ENCODE measurements at places on chromosomes 12 and 14.

DNA sequence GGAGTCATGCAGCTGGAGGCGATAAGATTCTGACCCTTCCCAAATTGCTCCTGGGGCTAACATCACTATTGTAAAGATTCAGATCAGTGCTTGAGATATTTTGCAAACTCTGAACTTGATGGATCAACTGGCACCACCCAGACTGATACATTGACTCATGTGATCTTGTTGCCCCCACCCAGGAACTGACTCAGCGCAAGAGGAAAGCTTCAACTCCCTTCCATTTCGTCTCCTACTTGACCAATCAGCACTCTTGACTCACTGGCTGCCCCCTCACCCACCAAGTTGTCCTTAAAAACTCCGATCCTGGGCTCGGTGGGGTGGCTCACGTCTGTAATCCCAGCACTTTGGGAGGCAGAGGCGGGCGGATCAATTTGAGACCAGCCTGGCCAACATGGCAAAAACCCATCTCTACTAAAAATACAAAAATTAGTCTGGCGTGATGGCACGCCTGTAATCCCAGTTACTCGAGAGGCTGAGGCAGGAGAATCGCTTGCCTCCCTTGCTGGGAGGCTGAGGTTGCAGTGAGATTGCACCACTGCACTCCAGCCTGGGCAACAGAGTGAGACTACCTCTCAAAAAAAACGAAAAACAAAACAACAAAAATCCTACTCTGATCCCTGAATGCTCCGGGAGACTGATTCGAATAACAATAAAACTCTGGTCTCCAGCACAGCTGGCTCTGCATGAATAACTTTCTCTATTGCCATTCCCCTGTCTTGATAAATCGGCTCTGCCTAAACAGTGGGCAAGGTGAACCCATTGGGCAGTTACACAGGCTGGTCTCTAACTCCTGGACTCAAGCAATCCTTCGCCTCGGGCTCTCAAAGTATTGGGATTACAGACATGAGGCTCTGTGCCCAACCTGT, 9.8 kb upstream of the ARF6 start:
- no peak for DNase-seq
- H3K36me3 ChIP-seq = no peaks in the 10 kb centered on the region
- H3K4me1 ChIP-seq = no peaks in the 10 kb centered on the region

DNA sequence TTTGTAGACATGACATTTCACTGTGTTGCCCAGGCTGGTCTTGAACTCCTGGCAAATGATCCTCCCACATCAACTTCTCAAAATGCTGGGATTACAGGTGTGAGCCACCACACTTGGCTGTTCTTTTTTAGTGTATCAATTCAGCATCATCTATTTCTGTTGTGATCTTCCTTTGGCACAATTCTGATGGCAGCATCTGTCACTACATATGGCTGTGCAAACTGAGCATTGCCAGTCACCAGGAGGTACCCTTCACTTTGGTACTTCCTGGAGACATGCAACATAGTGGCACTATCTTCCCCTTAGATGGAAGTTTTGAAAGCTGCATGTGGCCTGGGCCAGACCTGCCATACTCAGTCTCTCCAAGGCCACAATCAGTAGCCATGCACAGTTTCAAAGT, 467.1 kb upstream of the TMPO start:
- no peak overlapping the region for H3K4me3 ChIP-seq
- H3K36me3 ChIP-seq = no peaks in the 10 kb centered on the region
- H3K27ac ChIP-seq = no peak overlapping the region
- no peak for DNase-seq
- no peaks in the 10 kb centered on the region for H3K27me3 ChIP-seq
- no peaks in the 10 kb centered on the region for H3K4me1 ChIP-seq

DNA sequence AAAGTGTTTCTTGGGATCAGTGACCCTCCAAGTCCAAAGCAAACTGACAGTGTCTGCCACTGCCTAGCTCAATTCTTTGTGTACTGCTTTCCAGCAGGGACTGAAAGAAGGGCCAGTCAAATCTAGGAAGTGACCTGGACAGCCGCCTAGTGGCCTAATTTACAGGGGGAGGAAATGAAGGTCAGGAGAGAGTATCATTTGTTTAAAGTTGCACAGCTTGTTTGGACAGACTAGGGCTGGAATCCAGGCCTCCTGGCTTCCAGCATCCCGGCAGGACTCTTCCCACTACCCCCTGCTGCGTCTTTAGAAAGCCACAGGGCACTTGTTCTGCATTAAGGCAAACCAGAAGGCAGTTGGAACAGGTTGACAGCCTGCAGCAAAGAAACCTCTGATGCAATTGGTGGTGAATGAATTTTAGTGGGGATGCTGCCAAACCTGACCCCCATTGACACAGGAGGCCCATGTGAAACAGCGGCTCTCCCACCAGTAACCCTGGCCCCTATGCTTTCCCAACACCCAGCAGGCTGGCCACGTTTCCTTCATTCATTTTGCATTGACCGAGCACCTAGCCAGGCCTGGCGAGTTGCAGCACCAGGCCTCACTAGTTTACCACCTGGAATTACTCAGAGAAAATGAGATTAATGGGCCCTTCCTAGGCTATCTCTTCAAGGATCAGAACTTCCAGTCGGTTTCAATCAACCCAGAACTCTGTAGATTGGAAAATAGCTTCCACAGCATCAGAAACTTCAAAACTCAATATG, 28.2 kb downstream of the GALNT16 start:
- DNase-seq = peak; percentile 25
- H3K27ac ChIP-seq = no peak overlapping the region
- H3K36me3 ChIP-seq = no peaks in the 10 kb centered on the region
- H3K4me3 ChIP-seq = no peak overlapping the region

GRCh38 chr14:59213368-59214315, 25.2 kb downstream of the DAAM1 start:
- peaks cover 3% of the 10 kb centered on the region for H3K4me1 ChIP-seq
- no peak overlapping the region for H3K4me3 ChIP-seq
- H3K27me3 ChIP-seq = no peaks in the 10 kb centered on the region
- no peak for DNase-seq

- no peak overlapping the region for H3K4me3 ChIP-seq
- DNase-seq = no peak
These were observed 2.3 kb downstream of the HSPA2 start for GRCh38 chr14:64542836-64543201.

DNA sequence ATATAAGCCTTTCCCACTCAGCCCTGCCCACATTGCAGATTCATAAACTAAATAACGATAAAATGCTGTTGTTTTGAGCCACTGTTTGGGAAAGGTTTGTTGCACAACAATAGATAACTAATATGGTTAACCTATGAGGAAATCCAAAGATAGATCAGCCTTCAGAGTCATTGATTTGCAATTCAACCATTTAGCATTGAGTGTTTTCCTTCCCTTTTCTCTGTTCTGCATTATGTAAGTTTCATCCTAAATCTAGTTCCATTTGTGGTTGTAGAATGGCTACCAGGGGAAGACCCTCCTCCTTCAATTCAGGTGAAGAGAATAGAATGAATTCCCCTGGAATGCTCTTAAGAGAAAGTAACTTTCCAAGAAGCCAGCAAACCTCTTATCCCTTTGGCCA, 19.6 kb downstream of the TC2N start:
- no peak overlapping the region for H3K27ac ChIP-seq
- H3K27me3 ChIP-seq = no peaks in the 10 kb centered on the region
- no peak for DNase-seq
- no peaks in the 10 kb centered on the region for H3K36me3 ChIP-seq
- H3K4me1 ChIP-seq = no peaks in the 10 kb centered on the region

DNA sequence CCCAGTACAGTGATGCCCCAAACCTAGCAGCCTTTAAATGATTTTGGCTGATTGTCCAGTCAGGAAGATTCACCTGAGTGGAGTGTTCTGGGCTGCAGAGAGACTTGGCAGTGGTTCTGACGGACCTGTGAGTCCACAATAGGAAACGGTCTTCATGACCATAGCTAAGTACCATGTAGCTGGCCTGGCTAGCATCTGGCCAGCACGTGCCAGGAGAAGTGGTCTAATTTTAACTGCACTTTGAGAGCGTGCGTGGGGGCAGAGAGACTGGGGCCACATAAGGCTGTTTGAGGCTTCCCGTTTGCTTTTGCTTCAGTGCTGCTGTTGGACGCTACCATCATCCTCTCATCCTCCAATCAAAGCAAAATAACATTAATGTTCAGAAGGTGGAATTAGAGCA, 54.7 kb downstream of the PPM1A start:
- H3K27ac ChIP-seq = no peak overlapping the region
- no peaks in the 10 kb centered on the region for H3K27me3 ChIP-seq
- H3K4me3 ChIP-seq = no peak overlapping the region

- no peak overlapping the region for H3K27ac ChIP-seq
- H3K4me1 ChIP-seq = no peaks in the 10 kb centered on the region
- H3K36me3 ChIP-seq = no peaks in the 10 kb centered on the region
- no peaks in the 10 kb centered on the region for H3K27me3 ChIP-seq
- H3K4me3 ChIP-seq = no peak overlapping the region
These were observed 67.2 kb upstream of the DLK1 start for GRCh38 chr14:100659345-100660001.

DNA sequence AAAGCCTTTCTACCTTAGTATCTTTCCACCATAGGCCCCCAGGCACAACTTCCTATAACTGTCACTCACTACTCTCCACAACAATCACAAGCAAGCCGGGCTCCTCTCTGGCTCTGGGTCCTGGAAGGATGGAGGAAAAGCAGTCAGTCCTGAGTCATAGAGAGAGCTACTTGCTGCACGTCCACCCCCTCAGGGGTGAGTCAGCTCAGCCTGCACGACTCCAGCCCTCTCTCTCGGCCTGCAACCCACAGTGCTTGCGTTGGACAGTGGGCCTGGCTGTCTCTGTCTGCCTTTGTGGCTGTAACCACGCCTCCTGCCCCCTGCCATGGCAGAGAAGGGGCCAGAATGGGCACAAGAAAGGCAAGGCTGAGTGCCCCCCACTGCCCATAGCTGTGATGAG, 154.1 kb upstream of the FKBP4 start:
- H3K27me3 ChIP-seq = no peaks in the 10 kb centered on the region
- DNase-seq = peak; percentile 76
- H3K36me3 ChIP-seq = no peaks in the 10 kb centered on the region
- no peak overlapping the region for H3K4me3 ChIP-seq

- no peaks in the 10 kb centered on the region for H3K36me3 ChIP-seq
- no peak overlapping the region for H3K4me3 ChIP-seq
- no peak overlapping the region for H3K27ac ChIP-seq
- H3K4me1 ChIP-seq = no peaks in the 10 kb centered on the region
- DNase-seq = no peak
- no peaks in the 10 kb centered on the region for H3K27me3 ChIP-seq
These were observed 17.2 kb upstream of the CACNA1C start for GRCh38 chr12:2035431-2036055.

GRCh38 chr12:52662093-52662917, 10.3 kb upstream of the KRT2 start:
- H3K36me3 ChIP-seq = no peaks in the 10 kb centered on the region
- H3K4me3 ChIP-seq = no peak overlapping the region
- H3K27ac ChIP-seq = no peak overlapping the region
- peak; percentile 8 for DNase-seq
- H3K27me3 ChIP-seq = no peaks in the 10 kb centered on the region

DNA sequence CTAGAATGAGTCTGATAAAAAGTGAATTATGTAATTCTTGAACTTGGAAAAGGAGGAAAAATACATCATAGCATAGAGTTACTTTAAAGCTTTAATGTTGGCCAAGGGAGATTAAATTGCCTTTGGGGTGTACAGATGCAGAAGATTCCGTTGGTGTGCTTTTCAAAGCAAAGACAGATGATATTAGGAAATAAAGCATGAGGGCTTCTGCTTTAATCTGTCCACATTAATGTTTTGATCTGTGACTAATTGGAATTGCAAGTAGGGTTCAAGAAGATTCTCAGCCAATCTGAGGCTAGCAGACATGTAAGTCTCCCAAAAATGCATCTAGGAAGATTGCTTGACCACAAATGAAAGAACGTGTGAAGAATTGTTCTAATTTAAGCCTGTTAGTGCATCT, 35.2 kb downstream of the LGR5 start:
- no peak overlapping the region for H3K4me3 ChIP-seq
- peaks cover 2% of the 10 kb centered on the region for H3K4me1 ChIP-seq
- DNase-seq = no peak
- H3K27me3 ChIP-seq = no peaks in the 10 kb centered on the region
- H3K36me3 ChIP-seq = no peaks in the 10 kb centered on the region
- no peak overlapping the region for H3K27ac ChIP-seq

GRCh38 chr12:110667671-110668070, 21.2 kb downstream of the HVCN1 start:
- no peaks in the 10 kb centered on the region for H3K27me3 ChIP-seq
- no peaks in the 10 kb centered on the region for H3K36me3 ChIP-seq
- no peaks in the 10 kb centered on the region for H3K4me1 ChIP-seq
- H3K4me3 ChIP-seq = no peak overlapping the region

GRCh38 chr14:22338917-22339715, 249.9 kb downstream of the DAD1 start:
- no peak overlapping the region for H3K4me3 ChIP-seq
- H3K27me3 ChIP-seq = no peaks in the 10 kb centered on the region
- H3K4me1 ChIP-seq = peaks cover 5% of the 10 kb centered on the region
- H3K27ac ChIP-seq = no peak overlapping the region
- no peak for DNase-seq

DNA sequence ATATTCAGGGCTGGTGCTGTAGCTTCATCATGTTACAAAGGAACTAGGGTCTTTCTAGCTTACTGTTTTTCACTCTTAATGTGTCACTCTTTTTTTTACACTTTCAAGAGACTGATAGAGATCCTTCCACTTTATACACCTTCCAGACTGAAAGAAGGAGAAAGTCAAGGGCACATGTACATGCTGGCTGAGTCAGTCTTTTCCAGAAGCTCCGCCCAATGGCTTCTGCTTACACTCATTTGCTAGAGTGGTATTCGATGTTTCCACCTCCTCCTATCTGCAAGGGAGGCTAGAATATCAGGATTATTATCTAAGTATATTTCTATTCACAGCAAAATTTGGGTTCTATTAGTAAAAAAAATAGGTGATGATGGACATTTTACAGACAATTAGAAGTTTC, 325.8 kb upstream of the OR4E1 start:
- DNase-seq = no peak
- H3K27me3 ChIP-seq = no peaks in the 10 kb centered on the region
- H3K4me3 ChIP-seq = no peak overlapping the region
- H3K27ac ChIP-seq = no peak overlapping the region

DNA sequence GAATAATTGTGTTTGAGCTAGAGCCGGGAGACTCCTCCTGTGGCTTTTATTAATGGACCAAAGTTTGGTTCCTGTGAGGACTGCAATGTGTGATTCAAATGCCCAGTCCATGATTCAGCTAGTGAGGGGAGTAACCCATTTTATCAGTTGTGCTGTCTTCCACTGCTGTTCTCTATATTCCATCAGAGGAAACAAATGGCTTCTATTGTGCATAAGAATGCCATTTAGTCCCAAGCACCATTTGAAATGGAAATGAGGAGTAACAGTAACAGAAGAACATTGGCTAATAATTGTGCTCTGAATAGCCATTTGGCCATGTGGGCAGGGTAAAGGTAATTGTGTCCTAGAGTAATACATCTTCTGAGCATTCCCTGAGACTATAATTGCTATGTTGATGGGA, 642.7 kb downstream of the DIO2 start:
- peaks cover 3% of the 10 kb centered on the region for H3K4me1 ChIP-seq
- H3K27ac ChIP-seq = no peak overlapping the region
- H3K4me3 ChIP-seq = no peak overlapping the region
- no peaks in the 10 kb centered on the region for H3K36me3 ChIP-seq

GRCh38 chr12:129310346-129310745, 457.1 kb downstream of the GLT1D1 start:
- H3K27ac ChIP-seq = no peak overlapping the region
- H3K4me3 ChIP-seq = no peak overlapping the region
- H3K27me3 ChIP-seq = no peaks in the 10 kb centered on the region
- peak; percentile 5 for DNase-seq

- no peaks in the 10 kb centered on the region for H3K27me3 ChIP-seq
- peak overlapping the region; percentile 90 for H3K27ac ChIP-seq
- H3K36me3 ChIP-seq = no peaks in the 10 kb centered on the region
- peaks cover 7% of the 10 kb centered on the region for H3K4me1 ChIP-seq
These were observed 366 bp downstream of the LPCAT3 start for GRCh38 chr12:7017870-7018349.

- H3K27ac ChIP-seq = no peak overlapping the region
- H3K36me3 ChIP-seq = no peaks in the 10 kb centered on the region
These were observed 90.0 kb upstream of the TMEM263 start for GRCh38 chr12:106865683-106866082.

All from mesendoderm (in vitro differentiated cells).